ENCODE measurements at places on chromosomes 4 and X. TPM values are rescaled to one million over a fixed set of nuclear protein-coding genes. Genes with fewer than 3 reads are reported as not detected.

Gene DCLK2
- total RNA-seq = 2.6 TPM

DNA sequence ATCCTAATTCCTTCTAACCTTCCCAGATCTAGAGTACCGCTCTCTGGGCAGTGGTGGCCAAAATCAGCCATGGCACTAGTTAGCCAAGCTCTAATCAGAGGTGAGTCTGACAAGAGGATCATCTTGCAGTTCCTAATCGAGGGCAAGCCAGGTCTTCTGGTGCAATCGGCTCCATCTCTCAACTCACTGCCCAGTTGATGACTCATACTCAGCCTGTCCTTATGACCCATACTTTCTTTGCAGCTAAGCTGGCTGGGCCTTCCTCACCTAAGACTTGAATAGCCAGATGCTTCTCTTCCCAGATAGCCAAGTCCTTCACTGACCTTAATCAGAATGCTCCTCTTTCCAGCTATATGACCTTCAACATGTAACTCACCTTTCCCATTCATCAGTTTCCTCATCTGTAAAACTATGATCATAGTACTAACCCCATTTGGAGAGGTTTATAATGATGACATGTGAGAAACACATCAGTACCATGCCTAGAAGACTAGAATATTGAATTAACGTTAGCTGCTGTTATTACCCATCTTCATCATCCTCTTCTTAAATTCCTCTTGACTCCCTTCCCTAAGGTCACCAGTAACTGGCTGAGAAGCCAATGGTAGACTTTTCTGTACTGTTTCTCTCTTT lies 57.1 kb downstream of the RELL1 start:
- peaks cover 5% of the 10 kb centered on the region for H3K4me1 ChIP-seq
- DNase-seq = peak; percentile 36
- H3K36me3 ChIP-seq = peaks cover 62% of the 10 kb centered on the region
- no peaks in the 10 kb centered on the region for H3K27me3 ChIP-seq
- H3K4me3 ChIP-seq = no peak overlapping the region

- no peaks in the 10 kb centered on the region for H3K27me3 ChIP-seq
- DNase-seq = no peak
- no peak overlapping the region for H3K4me3 ChIP-seq
- no peak overlapping the region for H3K27ac ChIP-seq
Measured at GRCh38 chr4:113349430-113349829, 300.0 kb downstream of the ANK2 start.

DNA sequence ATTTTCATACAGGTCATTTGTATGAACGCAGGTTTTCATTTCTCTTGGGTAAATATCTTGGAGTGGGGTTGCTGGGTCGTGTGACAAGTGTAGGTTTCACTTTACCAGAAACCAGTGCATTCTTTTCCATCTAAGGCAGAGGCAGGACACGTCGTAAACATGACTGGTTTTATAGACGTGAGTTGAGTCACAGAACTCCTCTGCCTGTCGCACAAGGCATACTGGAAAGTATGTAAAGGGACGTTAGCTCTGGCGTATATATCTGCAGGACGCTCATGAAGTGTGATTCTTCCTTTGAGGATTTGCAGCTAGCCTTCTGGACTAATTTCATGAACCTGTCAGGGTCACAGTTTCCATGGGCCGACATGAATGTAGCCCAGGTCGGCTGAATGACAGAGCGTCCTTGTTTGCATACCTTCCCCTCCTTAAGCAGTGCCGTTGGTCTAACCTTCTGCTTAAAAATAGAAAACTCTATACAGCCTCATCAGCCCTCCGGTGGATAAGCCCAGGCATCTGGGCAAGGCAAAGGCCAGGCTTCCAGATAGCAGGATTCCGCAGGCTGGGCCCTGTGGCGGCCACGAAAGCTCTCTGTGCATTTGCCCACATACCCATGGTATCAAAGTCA lies 106.0 kb downstream of the GPR143 start:
- no peaks in the 10 kb centered on the region for H3K27me3 ChIP-seq
- H3K36me3 ChIP-seq = no peaks in the 10 kb centered on the region
- H3K27ac ChIP-seq = no peak overlapping the region
- H3K4me1 ChIP-seq = no peaks in the 10 kb centered on the region
- no peak overlapping the region for H3K4me3 ChIP-seq

All from left lung (tissue), 14 donors.